ENCODE measurements at places on chromosomes 3 and 15.

DNA sequence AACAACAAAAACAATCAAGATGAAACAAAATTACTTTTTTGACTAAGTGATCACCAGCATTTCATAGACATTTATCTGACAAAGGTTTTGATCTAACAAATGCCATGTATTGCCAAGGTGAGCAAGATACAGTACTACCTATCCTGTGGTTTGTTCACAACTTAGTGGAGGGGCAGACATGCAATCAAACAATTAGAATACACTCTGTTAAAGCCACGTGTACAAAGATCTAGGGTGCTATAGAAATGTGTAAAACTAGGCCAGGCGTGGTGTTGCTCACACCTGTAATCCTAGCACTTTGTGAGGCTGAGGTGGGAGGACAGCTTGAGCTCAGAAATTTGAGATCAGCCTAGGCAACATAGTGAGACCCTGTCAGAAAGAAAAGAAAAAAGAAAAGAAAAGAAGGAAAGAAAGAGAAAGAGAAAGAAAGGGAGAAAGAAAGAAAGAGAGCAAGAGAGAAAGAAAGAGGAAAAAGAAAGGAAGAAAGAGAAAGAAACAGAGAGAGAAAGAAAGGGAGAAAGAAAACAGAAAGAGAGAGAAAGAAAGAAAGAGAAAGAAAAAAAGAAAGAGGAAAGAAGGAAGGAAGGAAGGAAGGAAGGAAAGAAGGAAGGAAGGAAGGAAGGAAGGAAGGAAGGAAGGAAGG, 1.4 kb upstream of the TRIM69 start:
- DNase-seq, result no peak

- DNase-seq, result peak; percentile 38
Observed at GRCh38 chr3:9402410-9403228, 5.2 kb downstream of the SETD5 start.

DNA sequence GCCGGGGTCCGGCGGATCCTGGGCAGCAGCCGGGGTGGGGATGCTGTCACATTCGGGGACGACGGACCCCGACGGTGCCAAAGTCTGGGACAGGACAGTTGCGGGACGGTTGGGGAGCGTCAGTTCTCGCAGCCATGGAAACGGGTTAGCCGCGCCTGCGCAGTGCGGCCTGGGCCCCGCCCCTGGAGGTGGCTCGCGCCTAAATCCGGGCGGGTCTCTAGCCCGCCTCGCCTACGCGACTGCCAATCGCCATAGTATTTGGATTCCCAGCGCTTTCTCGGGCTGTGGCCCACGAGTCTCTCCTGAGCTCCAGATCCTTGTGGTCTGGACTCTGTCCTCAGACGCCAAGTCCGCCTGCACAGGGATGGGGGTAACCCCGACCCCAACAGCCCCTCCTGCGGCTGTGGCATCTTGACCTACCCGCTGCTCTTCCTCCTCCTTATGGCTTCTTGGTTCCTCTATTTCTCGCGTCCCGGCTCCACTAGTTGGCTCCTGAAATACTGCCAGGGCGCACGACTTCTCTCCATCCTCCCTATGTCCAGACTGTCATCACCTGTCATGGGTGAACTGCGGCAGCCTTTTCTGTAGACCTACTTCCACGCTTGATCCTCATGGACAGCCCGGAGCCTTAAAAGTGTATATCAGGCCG, at the start of gene ZMYND10:
ZMYND10 (minus strand) TSS at position 147 of the 649 bp plus-strand sequence. CDS start 153 bp downstream, outside the sequence.
- DNase-seq, result no peak

- no peak for DNase-seq
Observed at GRCh38 chr3:72393455-72393854, 454.8 kb downstream of the SHQ1 start.

GRCh38 chr3:106114220-106114619, 245.4 kb upstream of the CBLB start:
- peak; percentile 78 for DNase-seq

DNA sequence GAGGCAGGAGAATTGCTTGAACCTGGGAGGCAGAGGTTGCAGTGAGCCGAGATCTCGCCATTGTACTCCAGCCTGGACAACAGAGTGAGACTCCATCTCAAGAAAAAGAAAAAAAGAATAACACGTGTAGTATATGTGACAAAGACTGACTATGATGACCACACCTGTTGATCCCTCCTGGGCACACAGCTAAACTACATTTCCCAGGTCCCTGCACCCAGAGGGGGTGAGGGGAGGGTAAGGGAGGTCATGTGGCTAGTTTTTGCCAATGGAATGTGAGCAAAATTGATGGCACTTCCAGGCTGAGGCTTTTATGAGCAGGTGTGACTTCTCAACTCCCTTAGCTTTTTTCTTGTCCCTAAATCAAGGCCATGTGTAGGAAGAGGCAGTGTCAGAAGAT, 58.2 kb downstream of the KLHL6 start:
- no peak for DNase-seq

GRCh38 chr15:33296856-33297255, 13.9 kb upstream of the RYR3 start:
- DNase-seq, result peak; percentile 13

DNA sequence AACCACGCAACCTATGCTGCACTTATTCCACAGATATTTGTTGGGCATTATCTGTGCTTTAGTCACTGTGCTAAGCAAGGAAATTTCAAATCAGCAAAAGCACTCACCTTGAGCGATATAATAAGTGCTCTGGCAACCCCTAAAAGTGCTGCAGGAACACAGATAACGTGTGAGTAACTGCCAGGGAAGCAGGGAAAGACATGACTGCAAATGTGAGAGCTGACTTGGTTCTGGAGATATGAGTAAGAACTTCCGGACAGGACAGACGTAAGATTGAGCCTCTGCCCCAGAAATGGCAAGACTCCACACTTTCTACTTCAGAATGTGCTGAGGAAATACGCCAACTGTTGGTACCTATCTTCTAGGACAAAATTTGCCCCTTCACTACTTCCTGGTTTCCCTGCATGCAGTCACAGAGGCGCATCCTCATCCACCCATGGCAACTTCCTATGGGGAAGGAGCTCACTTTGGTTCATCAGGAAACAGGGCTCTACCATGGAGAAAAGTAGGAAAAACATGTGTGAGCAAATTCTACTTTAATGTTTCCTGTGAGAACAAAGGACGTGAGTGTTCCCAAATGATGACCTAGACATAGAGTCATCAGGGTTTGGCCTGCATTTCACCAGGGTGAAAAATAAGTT, 41.7 kb downstream of the AQP9 start:
- DNase-seq, result peak; percentile 13

GRCh38 chr3:40317061-40317855, 7.8 kb downstream of the EIF1B start:
- DNase-seq, result peak; percentile 67

DNA sequence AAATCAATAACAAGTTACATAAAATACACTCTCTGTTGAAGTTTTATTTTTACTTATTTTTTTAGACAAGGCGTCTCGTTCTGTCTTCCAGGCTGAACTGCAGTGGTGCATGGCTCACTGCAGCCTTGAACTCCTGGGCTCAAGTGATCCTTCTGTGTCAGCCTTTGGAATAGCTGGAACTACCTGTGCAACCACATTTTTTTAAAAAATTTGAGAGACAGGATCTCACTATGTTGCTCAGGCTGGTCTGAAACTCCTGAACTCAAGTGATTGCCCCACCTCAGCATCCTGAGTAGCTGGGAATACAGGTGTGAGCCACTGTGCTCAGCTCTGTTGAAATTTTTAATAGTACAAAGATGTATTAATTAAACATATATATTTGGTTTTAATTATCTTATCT, 614.3 kb upstream of the ARRDC4 start:
- DNase-seq, result no peak

DNA sequence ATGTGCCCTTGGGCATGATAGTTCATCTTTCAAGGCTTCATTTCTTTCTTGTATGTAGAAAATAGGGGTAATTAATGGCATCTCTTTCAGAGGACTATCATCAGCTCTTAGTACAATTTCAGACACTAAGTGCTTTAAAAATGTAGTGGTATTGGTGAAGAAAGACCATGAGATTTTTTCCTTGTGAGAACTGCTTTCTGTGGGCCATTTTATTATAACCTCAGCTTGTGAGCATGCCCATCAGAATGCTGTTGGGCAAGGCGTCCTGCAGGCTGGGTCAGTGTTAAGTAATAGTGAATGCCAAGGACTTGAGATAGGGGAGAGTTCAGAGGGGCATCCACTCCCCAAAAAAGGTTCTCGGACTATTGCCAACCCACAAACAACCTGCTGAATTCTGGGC, 187.9 kb downstream of the GHSR start:
- DNase-seq, result peak; percentile 98

DNA sequence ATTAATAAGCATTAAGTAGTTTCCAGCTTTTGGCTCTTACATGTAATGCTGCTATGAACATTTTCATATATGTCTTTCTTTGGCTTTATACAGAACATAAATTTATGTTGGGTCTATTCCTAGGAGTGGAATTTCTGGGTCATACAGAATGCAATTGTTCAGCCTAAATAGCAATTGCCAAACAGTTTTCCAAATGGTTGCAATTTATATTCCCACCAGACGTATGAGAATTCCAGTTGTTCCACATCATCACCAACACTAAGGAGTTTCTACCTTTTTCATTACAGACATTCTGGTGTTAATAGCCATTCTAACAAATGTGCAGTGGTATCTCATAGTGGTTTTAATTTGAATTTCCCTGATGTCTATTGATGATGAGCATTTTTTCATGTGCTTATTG, 160.1 kb upstream of the TMC3 start:
- no peak for DNase-seq

DNA sequence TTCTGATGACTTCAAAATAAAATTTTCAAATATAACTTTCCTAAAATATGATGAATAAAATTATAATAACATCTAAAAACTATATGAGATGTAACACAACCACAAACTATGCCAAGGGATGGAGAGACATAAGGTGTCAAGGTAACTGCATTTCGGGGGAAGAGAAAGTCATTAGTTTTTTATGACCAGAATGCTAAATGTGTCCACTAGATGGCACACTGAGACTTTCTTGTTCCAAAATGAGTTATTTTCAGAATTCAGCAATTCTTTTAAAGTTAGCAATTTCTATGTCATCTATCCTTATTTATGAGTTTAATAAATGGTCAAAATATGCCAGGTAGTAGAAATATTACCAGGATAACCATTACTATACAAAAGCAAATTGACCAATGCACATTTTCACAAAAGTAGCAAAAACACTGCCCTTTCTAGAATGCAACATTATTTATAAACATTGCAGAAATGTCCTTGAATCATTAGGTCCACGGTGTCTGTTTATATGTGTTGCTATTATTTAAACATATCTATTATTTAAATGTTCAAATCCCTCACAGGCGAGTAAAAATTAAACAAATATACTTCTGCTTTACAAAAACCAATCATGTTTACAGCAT, 374.2 kb downstream of the PLCL2 start:
- DNase-seq, result peak; percentile 29

DNA sequence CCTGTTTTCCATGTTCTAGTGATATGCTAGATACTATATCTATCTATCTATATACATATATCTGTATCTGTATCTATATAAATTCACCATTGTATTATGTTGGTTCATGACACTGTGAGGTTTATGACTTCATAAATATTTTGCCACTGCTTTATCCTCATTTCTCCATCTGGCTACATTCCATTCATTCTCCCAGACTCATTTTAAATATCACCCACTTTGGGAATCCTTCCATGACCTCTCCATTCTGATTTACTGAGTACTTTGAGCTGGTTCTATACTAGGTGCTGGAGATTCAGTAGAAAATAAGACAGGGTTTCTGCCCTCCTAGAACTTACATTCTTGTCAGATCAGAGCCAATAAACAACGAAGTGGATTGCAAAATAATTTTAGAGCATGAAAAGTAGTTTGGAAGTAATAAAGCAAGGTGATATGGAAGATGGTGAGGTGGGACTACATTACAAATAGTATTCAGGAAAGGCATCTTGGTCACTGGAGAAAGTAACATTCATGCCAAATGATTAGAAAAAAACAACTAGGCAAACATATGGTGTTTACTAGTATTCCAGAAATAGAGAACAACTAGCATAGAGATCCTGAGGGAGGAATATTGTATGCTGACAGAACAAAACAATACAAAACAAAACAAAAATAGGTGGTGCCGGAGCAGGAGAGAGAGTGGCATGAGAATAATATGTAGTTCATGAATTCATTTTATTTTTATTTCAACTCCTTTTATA, 11.6 kb upstream of the PLSCR4 start:
- no peak for DNase-seq

DNA sequence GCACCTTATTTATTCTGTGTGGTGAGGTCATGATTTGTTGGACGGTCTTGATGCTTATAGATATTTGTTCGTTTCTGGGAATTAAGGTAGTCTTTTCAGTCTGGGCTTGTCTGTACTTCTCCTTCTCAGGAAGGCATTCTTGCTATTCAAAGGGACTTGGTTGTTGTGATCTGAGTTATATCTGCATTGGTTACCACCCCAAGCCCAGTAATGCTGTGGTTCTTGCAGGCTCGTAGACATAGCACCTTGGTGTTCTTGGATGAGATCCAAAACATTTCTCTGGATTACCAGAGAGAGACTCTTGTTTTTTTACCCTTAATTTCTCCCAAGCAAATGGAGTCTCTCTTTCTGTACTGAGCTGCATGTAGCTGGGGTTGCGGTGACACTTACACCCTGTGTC, 128.0 kb upstream of the CBLB start:
- DNase-seq, result peak; percentile 50

- DNase-seq, result no peak
Observed at GRCh38 chr3:180523040-180523439, 78.9 kb upstream of the TTC14 start.

- DNase-seq, result no peak
Observed at GRCh38 chr15:31273258-31273941, 53.2 kb upstream of the KLF13 start.

GRCh38 chr3:99972380-99973104, 141.8 kb downstream of the FILIP1L start:
- DNase-seq, result no peak

GRCh38 chr15:99283717-99284116, 32.4 kb downstream of the LRRC28 start:
- DNase-seq, result no peak

DNA sequence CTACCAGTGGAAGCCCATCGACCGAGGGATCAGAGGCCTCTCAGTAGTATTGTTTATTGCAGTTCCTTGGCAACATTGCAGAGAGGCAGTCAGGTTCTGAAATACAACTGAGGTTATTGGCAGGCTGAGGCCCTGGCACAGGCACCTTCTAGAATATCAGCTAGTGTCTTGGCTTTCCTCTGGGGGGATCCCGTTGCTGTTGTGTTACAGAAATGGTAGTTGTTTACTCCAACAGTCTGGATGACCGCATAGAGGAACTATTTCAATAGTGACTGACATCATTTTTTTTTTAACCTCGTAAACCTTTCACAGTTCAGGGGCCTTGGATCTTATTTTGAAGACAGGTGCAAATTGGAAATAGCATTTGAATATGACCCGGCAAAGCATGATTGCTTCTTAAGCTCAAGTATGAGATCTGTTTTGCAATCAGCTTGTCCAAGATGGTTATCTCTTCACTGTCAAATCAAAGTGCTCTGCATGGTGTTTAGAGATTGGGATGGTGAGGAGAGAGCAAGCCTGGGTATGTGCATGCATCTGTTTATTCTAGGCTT, 63.9 kb downstream of the PGPEP1L start:
- peak; percentile 71 for DNase-seq

GRCh38 chr3:99503350-99503749, 135.0 kb upstream of the COL8A1 start:
- DNase-seq, result peak; percentile 41

- no peak for DNase-seq
Observed at GRCh38 chr3:148223266-148223665, 474.4 kb upstream of the AGTR1 start.

Data from amniotic epithelial cell (primary cell).